ENCODE measurements at places on chromosomes 11 and 22.

DNA sequence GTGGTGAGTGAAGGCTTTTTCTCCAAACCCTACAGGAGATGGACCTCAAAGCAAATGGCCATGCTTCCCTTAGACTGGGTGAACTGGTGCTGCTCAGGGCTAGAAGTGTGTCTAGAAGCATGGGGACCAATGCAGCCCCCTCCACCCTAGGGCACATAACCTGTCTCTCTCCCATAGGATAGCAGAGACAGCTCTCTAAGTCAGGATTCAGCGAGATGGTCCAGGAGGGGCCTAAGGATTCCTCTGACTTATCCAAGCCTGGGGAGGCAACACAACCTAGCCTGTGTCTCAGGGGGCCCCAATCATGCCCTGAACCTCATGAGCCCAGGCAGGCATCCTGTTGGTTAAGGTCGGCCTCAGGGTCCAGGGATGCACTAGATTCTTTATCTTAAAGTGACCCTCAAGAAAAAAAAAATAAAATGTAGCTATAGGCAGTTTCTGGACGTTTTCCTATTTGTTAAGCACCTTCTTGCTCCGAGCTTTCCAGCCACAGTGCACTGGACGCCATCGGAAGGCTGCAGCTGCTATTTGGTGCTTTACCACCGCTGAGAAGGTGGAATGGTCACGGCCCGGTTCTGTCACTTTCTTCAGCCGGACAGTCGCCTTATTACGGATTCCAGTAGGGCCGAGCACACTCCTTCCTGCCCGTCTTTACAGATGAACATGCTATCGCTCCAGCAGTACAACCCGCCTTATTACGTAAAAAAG lies 5.0 kb upstream of the CCND1 start:
- DNase-seq: no peak

- DNase-seq: no peak
Observed at GRCh38 chr22:37559901-37560607, at the start of gene CDC42EP1. Gene CDC42EP1, plus strand, starts transcription at chr22:37560480. Its CDS starts 5,870 bp downstream, at chr22:37566350.

GRCh38 chr22:37926771-37927636 lies 20.9 kb downstream of the MICALL1 start:
- no peak for DNase-seq

DNA sequence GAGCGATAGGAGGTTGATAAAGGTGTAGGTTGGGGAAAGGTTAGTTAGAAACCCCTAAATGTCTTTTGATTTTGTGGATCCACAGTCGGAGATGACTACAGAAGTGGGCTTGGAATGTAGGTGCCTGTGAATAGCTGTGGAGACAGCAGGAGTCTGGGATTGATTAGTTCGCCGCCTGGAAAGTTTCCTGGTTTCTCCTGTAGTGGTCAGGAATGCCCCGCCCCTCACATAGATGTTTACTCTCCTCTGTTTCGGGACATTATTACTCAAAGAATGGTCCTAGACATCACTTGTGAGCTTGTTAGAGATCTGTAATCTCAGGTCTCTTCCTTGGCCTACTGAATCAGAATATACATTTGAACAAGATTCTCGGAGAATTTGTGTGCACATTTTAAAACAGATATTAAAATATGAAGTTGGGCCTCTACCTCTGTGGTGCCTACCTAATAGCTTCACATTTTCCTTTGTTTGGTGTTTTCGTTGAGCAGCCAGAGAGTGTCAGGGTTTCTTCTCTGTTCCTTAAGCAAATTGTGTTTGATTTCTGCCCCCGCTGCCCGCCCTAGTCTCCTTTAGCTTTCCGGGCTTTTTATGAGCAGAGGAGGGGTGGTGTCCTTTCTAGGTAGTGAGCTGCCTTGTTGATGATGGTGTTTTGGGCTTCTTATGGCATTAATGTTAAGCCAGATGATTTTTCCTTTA lies 89.4 kb downstream of the PPP6R3 start:
- DNase-seq: no peak

DNA sequence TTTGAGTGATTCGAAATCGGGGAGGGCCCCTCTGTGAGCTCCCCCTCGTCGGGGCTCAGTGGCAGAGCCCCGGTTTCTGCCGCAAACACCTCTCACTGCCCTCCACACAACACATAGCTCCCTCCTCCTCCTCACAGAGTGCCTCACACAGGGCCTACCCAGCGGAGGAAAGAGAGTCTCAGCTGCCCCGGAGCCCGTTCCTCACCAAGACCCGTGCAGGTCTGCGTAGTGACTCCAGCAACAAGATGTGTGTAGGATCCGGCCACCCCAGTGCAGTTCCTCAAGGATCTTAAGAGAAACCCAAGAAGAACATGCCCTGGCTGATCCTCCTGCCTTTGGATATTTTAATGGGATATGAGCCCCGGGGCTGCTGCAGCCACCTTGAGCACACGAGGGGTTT lies 238.4 kb downstream of the BRD1 start:
- DNase-seq: no peak

- DNase-seq: no peak
Observed at GRCh38 chr11:93020248-93021046, 51.0 kb downstream of the MTNR1B start.

- no peak for DNase-seq
Observed at GRCh38 chr11:127470306-127470884, 469.8 kb upstream of the KIRREL3 start.

- DNase-seq: no peak
Observed at GRCh38 chr11:109106151-109106906, 315.7 kb upstream of the C11orf87 start.

GRCh38 chr11:12914400-12914912 lies 94.7 kb upstream of the RASSF10 start:
- no peak for DNase-seq

DNA sequence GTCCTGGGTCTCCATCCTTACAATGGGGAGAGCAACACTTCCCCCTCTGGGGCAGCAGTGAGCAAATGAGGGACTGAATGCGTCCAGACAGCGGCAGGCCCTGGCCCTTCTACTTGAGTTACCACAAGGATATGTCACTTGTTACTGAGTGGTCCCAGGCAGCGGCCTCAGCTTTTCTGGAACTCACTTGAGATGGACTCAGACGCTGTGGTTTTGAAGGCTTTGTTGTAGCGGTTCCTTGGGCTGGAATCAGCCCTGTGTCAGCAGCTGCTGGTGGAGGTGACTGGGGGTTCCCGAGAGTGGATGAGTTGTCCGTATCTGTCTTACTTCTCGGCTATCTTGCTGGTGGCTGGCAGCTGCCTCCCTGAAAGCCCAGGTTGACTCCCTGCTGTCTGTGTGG lies 77.0 kb downstream of the MICAL2 start:
- DNase-seq: no peak

DNA sequence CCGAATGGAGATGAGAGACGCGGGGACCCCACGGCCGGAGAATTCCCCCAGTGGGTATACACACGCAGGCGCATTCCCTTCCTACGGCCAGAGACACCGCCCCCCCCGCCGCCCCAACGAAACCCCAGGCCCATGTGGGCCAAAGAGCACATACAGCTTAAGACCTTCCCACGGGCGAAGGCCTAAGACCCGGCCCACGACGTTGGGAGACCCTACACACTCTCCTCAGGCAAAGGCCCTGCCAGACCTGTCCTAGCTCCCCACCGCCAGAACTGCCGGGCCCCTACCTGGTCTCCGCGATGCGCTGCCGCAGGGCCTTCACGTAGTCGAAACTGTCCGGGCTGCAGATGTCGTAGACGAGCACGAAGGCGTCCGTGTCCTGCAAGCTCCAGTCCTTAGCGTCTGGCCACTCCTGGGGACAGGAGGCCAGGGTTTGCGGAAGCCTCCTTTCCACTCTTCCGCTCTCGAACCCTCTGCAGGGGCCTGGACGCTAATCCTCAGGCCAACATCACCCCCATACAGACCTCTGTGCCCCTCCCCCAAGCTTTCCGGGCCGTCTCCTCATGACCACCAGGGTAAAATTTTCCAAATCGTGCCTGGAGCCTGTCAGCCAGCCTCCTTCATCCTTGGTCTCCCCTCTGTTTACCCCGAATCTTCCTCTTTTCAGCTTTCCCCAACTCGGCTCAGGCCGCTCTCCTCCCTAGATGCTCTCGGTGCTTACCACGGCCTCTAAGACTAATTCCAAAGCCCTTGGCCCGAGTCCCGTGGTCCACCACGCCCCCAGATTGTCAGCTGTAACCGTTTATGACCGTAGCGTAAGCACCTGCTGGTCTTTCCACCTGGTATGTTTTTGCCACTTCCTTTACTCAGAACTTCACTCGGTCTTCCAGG lies 1.7 kb downstream of the RASL10A start:
- DNase-seq: no peak

DNA sequence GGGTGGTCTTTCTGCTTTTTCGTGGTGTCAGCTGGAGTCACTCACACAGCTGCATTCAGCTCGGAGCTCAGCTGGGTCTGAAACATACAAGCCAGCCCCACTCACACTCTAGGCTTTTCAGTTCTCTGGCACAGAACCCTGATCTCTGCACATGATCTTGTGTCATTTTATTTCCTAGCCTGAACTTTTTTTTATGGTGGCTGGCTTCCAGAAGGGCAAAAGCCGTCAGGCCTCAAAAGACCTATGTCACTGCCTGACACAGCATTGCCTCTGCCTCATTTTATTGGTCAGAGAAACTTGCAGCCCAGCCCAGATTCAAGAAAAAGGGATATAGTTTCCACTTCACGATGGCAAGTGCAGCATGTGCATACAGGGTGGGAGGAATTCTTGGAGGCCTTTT lies 117.8 kb downstream of the NTM start:
- DNase-seq: no peak

DNA sequence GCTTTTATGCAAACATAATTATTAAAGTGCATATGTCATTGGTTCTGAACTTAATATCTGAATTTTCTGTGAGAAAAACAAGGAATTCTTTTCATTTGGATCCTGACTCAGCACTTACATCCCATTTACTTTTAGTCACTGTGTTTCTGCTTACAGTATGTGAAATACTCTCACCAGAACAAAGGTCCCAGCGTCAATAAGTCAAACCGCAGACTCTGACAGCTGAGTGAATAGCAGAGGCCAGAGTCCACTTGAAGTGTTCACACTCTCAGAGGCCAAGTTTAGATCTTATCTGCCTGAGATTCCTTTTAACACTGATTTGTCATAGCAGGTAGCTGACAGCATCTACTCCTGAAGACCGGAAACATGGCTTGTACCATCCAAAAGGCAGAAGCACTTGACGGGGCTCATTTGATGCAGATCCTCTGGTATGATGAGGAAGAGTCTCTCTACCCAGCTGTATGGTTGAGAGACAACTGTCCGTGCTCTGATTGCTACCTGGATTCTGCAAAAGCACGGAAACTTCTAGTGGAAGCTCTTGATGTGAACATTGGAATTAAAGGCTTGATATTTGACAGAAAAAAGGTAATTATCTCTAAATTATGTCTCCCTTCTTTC lies 14.6 kb downstream of the BBOX1 start:
- no peak for DNase-seq

DNA sequence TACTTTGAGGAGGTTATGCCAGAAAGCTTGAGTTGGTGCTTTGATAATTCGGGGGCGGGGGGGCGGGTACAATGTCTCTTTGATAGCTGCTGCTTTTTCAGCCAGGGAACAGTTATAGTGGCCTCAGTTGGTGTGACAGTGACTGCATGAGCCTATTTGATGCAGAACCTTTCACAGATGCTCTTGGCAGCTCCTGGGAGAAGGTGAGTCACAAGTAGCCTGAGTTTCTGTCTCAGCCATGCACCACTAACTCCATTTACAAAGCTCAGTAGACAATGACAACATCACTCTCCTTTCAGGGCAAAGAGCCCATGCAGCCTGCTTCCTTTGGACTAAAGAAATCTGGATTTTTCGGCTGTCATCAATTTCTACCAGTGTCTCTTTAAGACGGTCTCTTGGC lies 42.1 kb upstream of the SEZ6L start:
- DNase-seq: no peak

- no peak for DNase-seq
Observed at GRCh38 chr11:6248248-6248647, 9.4 kb downstream of the CNGA4 start.

DNA sequence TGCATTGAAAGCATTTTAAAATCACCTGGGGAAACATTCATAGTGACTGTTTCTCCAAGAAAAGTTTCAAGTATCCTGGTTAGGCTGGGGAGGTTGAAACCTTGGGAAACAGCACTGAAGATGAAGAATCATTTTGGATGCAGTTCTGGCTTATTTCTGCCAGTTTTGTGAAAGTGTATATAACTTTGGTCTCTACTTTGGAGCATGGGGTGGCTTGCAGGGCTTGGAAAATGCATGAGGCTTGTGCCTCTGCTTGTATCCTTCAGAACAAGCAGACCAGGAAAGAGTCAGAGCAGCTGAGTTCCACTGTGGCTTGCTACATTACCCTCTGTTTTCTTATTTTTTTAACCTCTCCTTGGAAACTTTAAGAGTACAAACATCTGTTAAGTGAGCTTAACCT lies 19.5 kb downstream of the SLC5A12 start:
- DNase-seq: no peak

- peak; percentile 46 for DNase-seq
Observed at GRCh38 chr11:59207988-59208451, 4.7 kb downstream of the MPEG1 start.

- no peak for DNase-seq
Observed at GRCh38 chr11:116694815-116695590, 77.8 kb downstream of the BUD13 start.

DNA sequence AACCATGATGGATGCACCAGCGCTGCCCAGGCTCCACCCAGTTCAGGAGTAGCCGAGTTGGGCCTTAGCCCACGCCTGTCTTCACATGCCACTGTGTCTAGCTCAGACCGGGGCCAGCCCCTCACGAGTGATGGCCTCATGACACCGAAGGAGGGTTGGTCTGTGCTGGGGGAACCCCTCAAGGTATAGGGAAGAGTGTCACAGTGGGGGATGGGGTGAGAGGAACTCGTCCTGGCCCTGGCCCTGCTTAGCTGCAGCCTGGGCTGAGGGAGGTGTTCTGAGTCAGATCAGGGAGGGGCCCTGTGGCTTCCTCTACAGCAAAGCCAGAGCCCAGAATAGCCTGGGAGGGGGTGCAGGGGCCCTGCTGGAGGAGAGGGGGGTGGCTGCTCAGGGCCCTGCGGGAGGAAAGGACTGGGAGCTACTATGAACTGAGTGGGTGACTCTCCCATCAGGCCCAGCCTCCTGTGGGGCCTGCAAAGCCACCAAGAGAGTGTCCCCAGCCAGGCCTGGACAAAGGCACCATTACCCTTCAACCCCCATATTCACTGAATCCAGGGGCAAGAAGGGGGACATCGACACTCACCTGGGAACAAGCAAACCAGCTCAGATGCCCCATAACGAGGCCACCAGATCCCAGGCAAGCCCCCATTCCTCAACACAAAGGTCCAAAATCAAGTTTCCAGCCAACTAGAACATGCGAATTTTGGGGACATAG lies 41.2 kb downstream of the IGLL5 start:
- peak; percentile 68 for DNase-seq

DNA sequence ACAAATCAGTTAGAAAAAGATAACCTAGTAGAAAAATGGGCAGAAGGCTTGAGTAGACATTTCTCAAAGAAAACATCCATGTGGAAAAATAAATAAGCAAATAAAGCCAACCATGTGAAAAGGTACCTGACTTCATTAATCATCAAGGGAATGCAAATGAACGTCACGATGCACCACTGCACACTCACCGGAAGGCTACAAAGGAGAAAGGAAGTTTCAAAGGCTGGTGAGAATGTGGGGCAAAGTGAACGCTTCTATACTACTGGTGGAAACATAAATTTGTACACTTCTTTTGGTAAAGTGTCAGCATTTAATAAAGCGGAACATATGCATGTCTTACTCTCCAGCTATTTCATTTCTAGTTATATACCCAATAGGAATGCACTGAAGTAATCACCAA lies 166.8 kb downstream of the CSNK2A3 start:
- no peak for DNase-seq
